ENCODE measurements at places on chromosomes 7 and 10.

DNA sequence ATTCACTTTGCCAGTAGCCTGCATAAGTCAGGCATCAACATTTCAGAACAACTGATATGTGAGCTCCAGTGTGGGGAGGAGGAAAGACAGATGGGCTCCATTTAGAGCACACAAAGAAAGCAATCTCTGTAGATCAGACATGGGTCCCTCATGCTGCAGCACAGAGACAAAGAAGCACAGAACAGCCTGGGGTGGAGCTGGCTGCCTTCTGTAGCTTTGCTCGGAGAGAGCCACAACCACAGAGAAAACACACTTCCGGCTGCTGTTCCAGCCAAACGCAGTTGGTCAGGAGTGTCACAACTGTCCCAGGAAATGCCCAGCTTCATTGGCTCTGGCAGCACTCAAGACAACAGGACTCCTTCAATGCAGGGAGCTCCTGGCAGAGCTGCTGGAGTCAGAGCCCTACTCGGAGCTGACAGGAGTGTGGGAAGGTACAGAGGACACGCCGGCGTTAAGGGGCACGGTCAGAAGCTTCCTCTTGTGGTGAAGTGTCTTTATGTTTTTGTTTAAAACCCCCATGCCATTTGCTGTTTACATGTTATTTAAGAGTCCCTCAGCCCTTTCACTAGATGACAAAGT lies 494.4 kb downstream of the TCERG1L start:
- DNase-seq, result no peak

DNA sequence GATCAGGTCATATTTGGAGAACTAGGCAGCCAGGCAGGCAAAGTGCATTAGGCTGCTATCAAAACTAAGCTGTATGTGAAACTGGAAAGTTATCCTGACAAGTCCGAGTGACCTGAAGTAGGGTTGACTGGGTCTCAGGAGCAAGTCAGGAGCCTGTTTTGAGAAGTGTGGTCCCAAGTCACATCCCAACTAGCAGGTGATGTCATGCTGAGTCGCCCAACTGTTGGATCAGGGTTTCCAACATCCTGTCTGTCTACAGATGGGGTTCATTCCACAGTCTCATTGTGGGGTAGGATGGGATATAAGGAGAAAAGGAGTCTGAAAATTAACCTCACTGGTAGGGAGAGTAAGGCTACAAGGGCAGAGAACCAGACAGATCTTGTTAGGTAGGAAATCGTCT lies 27.0 kb downstream of the SLC26A4 start:
- no peak for DNase-seq

DNA sequence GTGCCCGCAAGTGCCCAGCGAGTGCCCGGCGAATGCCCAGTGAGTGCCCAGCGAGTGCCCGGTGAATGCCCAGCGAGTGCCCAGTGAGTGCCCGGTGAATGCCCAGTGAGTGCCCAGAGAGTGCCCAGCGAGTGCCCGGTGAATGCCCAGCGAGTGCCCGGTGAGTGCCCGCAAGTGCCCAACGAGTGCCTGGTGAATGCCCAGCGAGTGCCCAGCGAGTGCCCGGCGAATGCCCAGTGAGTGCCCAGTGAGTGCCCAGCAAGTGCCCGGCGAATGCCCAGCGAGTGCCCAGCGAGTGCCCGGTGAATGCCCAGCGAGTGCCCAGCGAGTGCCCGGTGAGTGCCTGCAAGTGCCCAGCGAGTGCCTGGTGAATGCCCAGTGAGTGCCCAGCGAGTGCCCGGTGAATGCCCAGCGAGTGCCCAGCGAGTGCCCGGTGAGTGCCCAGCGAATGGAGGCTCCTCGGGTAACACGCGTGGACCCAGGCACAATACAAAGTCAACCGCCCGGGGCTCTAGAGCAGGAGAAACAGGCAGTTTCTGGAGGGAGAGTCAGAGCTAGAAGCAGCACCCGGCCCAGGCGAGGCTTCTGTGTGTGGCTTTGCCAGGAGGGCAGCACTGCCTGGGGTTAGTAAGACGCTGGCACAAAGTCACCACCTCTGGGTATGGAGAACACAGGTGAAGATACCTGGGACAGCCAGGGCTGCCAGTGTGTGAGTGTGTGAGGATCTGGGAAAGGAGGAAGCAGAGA lies 38.2 kb upstream of the CFAP46 start:
- no peak for DNase-seq

- no peak for DNase-seq
Observed at GRCh38 chr7:155456738-155457543, 988 bp upstream of the EN2 start.

- DNase-seq, result peak; percentile 70
Observed at GRCh38 chr10:12350167-12350872, 973 bp downstream of the CAMK1D start.

- peak; percentile 62 for DNase-seq
Observed at GRCh38 chr7:50164559-50165170, 71.6 kb upstream of the ZPBP start.

DNA sequence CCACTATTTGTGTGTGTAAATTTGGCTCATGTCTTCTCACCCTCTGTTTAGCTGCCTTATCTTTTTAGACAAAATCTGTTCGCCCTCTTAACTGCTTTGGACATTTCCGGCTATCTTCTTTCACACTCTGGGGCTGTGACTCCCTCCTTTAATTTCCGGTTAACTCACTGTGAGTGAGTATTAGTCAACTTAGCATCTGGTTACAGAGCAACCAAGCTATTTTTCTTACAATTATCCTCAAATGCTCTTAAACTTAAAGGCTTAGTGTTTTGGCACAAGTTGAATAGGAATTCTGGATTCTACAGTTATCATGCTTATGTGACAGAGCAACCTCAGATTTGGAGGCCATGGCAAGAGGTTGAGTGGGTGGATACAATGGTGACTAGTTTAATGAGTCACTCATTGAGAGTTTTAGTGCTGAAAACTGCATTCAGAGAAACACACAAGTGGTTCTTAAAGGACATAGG lies 177.6 kb upstream of the SEMA3A start:
- no peak for DNase-seq

DNA sequence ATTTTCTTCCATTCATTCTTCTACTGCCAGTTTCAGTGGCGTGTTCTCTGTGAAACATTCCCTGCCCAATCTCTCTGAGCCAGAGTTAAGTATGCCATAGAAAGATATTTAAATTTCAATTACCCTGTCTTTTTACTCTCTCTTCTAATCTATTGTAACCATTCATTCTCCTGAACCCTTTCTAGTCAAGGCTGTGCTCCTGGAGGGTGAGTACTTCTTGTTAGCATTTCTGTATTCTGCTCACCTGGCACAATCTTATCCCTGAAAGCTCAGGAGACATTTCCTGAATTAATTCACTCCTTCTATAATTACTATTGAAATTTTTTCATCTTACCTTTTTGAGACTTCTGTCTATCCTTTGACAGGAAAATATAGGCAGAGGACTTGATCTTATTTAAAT lies 271.7 kb downstream of the HGF start:
- DNase-seq, result no peak

- no peak for DNase-seq
Observed at GRCh38 chr7:883055-884021, 7.0 kb downstream of the GET4 start.

- DNase-seq, result no peak
Observed at GRCh38 chr7:79182283-79182682, 271.2 kb downstream of the MAGI2 start.

DNA sequence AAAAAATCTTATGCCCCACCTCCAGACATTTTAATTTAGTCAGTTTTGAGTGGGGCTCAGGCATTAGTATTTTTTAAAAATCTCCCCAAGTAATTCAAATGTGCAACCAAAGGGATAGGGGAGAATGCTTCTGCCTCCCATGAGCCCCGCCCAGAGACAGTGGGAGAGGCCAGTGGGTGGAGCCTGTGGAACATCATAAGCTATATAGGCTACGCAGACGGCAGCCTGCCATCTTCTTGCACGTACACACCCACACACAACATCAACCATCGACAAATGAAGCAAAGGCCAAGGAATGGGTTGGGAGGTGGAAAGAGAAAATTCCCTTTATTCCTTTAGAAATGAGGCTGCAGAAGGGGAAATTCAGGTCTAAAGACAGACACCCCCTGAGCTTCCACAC lies 25.2 kb downstream of the CREB3L2 start:
- DNase-seq, result no peak

DNA sequence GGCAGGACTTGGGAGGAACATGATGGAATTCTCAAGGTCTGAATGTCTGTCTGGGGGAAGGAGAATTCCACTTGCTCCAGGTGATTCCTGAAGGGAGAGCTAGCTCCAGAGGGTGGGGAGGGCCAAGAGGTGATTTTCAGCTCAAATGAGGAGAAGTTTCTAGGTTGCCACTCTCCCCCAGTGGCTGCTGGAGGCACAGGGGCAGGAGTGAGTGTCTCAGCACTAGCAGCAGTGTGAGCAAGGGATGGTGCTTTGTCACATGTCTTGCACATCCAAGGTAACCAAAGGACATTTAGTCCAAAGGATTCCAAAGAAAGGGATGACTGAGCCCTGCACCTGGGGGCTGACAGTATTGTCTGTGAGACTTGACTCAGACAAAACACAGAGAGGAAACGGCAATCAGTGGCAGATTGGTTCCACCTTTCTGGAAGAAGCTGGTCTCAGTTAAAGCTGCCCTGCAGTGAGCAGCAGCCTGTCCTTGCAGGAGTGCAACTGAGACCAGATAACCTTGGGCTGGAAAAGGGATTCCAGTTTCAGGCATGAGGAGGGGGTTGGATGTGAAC lies 51.2 kb upstream of the PCBD1 start:
- no peak for DNase-seq

Measured in CD8-positive, alpha-beta T cell (primary cell).